ENCODE measurements at places on chromosomes 4 and X.

DNA sequence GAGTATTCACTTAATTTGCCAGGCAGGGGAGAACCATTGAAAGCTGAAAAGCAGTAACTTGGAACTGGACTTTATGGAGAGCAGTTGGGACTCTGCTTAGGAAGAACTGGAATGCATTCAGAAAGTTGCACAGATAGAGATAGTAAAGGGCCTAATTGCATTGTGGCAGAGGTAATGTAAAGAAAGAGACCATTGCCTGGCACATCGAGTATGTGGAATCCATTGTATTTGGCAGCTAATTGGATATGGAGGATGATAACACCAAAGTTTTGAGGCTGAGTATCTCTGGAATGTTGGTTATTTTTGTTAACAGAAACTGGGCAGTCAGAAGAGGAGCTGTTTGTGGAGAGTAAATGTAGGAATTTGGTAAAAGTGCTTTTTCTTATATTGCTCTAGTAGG is 169.9 kb downstream of the BMPR1B start:
- no peak for DNase-seq

DNA sequence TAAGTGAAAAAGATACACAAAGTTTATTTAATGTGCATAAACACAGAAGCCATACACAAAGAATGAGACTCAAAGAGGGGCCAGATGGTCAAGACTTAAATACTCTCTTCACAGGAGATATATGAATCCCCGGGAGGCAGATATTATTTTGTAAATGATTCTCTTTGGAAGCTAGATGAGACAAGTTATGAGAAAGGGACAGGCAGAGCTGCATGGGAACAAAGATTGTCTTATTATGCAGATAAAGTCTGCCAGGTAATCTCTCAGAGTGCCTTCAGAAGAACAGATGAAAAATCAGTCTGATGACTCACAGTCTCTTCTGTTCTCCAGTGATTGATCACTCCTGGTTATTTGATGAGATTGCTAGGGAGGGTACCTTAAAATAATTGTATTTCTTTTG is 89.0 kb downstream of the NAF1 start:
- no peak for DNase-seq

DNA sequence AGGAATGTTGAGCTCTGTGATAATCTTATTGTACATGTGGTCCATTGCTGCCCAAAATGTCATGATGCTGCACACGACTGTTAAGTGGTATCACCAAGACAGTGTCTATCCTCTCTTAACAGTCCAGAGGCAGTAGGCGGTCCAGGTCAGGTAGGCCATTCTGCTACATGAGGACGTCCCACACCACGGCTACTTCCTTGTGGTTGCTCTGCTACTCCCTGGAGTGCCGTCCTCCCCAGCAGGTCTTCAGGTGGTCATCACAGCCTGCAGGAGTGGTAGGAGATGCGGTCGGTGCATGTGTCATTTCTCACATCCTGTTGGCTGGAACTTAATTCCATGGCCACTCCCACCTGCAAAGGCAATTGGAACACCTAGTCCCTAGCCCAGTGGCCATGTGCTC is 11.5 kb upstream of the STK32B start:
- DNase-seq = no peak

- DNase-seq = no peak
Measured at GRCh38 chr4:115515366-115515765, 401.9 kb upstream of the NDST4 start.

GRCh38 chr4:84927428-84927827 is 39.1 kb downstream of the WDFY3 start:
- DNase-seq = no peak

- no peak for DNase-seq
Measured at GRCh38 chr4:38082424-38083385, 122.5 kb downstream of the PTTG2 start.

GRCh38 chrX:129145840-129146272 is 377.4 kb downstream of the SMARCA1 start:
- no peak for DNase-seq

DNA sequence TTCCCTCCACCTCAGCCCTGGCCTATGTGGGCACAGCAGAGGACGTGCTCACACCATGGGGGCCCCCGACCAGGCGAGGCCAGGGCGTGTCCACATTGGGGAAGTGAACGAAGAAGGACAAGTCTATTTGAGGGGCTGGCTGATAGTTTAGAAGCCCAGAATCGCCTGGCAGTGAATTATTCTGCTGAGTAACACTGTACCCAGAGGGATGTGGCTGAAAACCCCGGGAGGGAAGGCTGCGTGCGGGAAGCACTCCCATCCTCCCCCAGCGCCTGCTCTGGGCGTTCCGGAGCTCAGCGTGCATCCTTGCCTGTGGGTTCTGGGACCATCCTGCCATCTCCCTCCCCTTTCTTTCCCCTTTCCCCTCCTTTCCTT is 66.6 kb downstream of the TRMT44 start:
- DNase-seq = no peak

- no peak for DNase-seq
Measured at GRCh38 chr4:87045234-87045558, 110.4 kb downstream of the AFF1 start.

DNA sequence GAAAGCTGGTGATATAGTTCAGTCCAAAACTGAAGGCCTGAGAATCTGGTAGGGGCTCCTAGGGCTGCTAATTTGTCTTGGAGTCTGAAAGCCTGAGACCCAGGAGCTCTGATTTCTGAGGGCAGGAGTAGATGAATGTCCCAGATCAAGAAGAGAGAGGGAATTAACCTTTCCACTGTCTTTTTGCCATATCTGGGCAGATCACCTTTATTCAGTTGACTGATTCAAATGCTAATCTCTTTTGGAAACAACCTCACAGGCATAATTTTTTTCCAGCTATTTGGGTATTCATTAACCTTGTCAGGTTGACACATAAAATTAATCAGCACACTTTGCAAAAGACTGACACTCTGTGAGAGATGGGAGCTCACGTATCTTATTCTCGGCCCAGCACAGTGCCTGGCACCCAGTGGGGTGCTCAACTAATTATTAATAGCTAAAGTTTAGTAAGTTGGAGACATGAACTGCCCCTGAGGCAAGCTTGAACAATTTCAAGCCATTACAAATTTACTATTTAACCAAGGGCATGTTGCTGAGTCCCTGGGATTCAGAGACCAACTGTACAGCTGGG is 114.3 kb downstream of the CPEB2 start:
- DNase-seq = no peak

- no peak for DNase-seq
Measured at GRCh38 chr4:2257361-2258081, 4.4 kb downstream of the MXD4 start.

DNA sequence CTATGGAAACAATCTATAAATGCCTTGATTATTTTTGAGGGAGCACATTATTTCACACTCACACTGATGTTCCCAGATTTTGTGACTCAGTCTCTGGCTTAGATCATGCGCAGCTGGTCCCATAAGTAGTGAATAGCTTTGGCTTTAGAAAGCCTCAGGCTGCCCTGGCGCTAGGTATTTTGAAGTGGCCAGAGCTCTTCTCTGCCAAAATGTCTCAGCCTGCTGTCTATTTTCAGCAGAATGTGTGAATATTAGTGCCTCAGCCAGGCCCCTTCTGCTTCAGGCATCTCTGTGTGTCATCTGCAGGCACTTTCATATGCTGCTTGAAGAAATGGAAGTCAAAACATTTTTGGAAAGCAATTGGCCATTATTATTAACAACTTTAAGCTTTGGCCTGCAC is 931.0 kb upstream of the INTU start:
- no peak for DNase-seq

DNA sequence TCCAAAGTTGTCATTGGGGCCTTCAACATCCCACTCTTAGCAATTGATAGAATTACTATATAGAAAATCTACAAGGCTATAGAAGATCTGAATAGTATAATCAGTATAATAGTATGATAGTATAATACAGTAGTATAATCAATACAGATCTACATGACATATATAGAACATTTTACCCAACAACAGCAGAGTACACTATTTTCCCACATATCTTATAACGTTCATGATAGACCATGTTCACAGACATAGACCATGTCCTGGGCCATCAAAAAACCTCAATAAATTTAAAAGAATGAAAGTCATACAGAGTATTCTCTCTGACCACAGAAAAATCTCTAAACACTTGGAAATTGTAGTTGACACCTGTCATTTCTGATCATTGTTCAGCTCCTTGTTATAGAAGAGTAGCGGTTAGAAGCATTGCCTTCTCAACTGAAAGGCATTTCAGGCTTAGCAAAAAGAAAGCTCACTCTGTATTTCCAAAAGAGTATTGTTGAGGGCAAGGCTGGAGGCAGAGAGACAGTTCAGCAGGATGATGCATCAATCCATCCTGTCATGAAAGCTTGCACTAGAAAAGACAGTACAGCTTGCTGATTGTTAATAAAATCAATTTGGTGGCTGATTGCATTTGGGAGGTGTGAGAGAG is 38.8 kb upstream of the ARMCX5 start:
- DNase-seq = no peak

DNA sequence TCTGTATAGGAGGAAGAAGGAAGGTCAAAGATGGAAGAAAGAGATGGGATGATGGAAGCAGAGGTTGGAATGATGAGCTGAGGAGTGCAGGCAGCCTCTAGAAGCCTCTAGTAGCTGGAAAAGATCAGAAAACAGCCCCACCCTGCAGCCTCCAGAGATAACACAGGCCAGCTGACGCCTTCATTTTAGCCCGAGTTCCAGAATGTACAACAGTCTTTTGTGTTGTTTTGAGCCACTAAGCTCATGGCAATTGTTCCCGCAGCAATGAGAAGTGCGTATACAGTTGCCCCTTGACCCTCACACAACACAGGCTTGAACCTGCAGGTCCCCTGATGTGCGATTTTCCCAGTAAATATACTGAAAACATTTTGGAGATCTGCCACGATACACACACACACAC is 72.0 kb downstream of the WFS1 start:
- DNase-seq = no peak

- DNase-seq = no peak
Measured at GRCh38 chrX:105331244-105331643, 110.8 kb upstream of the TEX13A start.

GRCh38 chr4:118279328-118279727 is 73.5 kb downstream of the PRSS12 start:
- DNase-seq = no peak

GRCh38 chr4:77819404-77819842 is 255 bp upstream of the CNOT6L start:
- no peak for DNase-seq

- DNase-seq = no peak
Measured at GRCh38 chr4:148527571-148527970, 85.4 kb upstream of the NR3C2 start.

- DNase-seq = no peak
Measured at GRCh38 chr4:56958111-56958517, 19.3 kb downstream of the NOA1 start.

- DNase-seq = no peak
Measured at GRCh38 chr4:158729716-158730559, 6.7 kb upstream of the PPID start.

DNA sequence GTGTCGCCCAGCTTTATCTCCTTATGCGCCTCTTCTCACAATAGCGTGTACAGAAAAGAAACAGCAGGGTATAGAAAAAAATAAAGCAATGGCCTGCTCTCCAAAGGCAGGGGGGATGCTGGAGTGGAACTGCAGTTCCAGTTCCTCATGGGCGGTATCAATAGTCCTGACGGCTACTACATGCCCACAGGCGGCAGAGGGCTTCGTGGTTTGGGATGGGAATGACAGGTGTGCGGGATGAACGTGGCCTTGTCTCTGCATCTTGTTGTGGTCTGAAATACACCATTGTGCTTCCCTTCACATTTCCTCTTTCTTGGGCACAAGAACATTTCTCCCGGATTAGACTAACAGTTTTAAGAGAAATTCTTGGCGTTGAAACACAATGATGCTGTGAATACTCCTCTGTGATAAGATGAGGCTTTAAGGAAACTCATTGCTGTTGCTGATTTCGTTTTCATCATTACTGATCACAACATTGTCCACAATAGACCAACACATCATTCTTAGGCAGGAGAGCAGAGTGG is 124.1 kb upstream of the IGFBP7 start:
- no peak for DNase-seq

- no peak for DNase-seq
Measured at GRCh38 chr4:14046642-14047041, 419.1 kb upstream of the BOD1L1 start.

- DNase-seq = no peak
Measured at GRCh38 chr4:184680698-184681097, 31.2 kb downstream of the PRIMPOL start.

DNA sequence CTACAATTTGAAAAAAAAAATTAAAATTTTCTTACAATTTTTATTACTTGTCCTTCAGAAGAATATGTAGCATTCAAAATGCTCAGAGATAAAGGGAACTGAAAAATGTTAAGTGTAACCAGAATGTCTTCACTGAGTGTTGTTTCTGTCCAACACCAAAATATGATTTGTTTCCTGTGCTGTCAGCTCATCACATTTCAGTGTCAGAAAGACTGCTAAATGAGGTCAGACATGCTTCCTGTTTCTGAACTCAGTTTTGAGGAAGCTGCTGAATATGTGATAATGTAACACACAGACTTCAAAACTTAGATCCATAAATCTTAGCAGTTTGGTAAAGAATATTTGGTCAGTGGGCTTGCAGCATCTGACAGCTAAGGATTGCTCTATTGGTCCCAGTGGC is 1849.7 kb downstream of the PCDH7 start:
- no peak for DNase-seq

- DNase-seq = no peak
Measured at GRCh38 chr4:180727478-180727877, 1515.7 kb upstream of the TENM3 start.

DNA sequence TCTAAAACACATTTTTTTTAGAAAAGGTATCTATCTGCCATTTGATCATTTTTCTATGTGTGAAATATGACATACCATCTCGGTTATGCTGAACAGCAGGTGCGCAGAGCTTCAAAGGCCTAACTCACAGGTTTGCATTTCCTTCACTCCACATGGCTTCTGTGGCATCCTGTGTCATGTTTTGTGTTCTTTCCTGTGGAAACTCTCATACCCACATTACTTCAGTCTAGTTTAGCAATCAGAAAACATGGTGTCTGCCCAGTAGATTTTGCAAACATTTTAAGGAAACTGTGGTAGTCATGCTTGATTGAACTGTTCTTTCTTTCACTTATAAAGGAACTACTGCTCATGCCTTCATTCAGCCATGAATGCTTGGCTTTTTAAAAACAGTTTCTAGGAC is 11.3 kb upstream of the ARAP2 start:
- DNase-seq = no peak

GRCh38 chrX:15143825-15144121 is 126.1 kb downstream of the ASB9 start:
- DNase-seq = no peak

Data from NCI-H1417 treated with DMSO at 0.1 percent for 48 hours (cell line).